ENCODE measurements at places on chromosomes 3 and 15. TPM values are rescaled to one million over a fixed set of nuclear protein-coding genes. Genes with fewer than 3 reads are reported as not detected.

The GALNT15 gene
- 4.7 TPM for polyA plus RNA-seq

The CHDH gene
- 0.33 TPM for polyA plus RNA-seq

DNA sequence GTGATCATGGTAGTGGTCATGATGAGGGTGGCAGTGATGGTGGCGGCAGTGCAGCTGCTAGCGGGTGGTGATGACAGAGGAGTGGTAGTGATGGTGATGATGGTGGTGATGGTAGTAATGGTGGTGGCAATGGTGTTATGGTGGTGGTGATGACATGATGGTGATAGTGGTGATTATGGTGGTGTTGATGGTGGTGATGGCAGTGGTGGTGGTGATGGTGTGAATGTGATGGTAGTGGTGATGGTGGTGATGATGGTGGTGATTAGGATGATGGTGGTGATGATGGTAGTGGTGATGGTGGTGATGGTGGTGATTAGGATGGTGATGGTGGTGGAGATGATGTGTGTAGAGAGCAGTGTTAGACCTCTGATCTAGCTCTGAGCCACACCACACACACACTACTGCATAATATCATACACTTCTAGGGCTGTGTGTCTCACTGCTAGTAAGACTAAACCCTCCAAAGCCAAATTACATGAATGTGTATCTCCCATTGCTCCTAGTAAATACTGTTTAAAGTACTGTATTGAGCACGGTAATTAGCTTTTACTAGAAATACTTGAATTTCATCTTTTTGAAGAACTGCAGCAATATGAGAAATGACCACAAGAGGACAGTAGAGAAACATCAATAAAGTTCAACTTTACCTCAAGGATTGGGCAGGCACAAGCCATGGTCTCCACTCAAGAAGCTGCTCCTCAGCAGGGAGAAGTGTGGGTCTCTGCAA, 28.8 kb downstream of the TMED3 start:
- peak; percentile 25 for DNase-seq

GRCh38 chr3:139317215-139317614, 26.6 kb upstream of the MRPS22 start:
- DNase-seq, result no peak

DNA sequence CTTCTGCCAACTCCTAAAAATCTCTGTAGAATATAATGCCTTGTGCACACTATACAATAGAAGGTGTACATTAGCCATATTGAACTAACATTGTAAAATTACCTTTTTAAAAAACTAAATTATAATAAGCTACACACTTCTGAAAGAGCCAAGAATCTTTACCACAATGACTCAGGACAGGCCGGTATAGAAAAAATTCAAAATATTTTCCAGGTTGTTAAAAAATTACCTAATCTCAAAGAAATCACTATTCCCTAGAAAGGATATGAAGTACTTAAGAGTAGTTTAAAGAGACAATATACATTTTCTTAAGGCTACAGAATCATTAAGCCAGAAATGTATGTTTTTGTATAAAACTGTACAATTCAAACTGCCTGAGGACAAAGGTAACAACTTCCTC, 48.5 kb downstream of the TJP1 start:
- DNase-seq, result no peak

Measured in SK-N-SH (cell line).